ENCODE measurements at places on chromosomes 7 and 10.

DNA sequence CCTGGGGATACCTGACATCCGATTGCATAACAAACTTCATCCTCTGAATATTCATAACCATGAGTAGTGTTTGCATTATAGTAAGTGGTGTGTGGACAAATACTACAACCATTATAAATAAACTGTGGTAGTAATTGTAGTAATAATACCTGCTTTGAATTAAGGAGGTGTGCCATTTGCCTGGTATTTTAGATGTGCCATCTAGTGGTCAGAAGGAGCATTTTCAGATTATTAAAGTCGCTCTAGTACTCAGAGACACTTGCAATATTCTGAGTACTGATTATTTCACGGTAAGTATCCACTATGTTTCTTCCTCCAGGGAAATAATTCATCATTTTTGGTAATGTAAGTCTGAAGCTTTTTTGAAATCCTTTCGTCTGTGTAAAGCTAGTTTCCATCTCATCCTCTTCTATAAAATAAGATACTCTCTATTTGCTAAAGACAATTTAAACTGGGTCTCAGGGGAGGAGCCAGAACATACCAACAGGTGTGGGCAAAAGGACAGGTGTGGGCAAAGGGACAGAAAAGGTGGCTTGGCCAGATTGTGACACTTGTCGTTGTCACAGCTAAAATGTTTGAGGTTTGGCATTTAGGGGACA lies 115.3 kb upstream of the WDR11 start:
- DNase-seq: no peak

- no peak for DNase-seq
These were observed 17.7 kb downstream of the CCL24 start for GRCh38 chr7:75795831-75796285.

DNA sequence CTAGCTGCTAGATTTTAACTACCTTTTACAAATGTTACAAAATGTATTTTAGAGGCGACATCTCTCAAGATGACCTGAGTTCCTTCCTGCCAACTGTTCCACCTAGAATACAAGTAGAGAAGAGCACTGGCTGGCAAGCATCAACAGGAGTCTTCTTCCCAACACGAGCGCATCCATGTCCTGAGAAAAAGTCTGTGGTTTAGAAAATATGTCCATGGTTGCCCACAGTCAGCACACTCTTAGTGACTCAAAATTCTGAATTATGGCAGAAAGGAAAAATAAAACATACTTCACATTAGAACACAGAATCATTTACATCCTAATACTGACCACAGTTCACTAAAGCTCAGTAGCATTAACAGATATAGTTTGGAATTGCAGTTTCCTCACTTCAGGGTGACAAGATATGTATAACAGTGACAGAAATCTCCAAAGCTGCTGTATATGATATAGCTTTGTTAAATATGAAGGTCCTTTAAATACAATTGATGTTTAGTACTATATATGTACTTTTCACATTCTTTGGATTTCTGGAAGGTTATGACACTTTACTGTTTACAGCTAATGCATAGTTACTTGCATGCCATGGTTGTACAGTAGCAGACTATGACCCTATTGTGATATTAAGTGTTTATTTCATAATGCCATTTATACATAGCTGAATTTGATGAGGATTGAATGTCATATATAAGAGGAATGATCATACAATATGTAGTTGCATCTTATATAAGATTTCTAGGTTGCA lies 327.1 kb downstream of the GFRA1 start:
- DNase-seq: no peak

- no peak for DNase-seq
These were observed 254.1 kb downstream of the ZMYND11 start for GRCh38 chr10:389261-389790.

DNA sequence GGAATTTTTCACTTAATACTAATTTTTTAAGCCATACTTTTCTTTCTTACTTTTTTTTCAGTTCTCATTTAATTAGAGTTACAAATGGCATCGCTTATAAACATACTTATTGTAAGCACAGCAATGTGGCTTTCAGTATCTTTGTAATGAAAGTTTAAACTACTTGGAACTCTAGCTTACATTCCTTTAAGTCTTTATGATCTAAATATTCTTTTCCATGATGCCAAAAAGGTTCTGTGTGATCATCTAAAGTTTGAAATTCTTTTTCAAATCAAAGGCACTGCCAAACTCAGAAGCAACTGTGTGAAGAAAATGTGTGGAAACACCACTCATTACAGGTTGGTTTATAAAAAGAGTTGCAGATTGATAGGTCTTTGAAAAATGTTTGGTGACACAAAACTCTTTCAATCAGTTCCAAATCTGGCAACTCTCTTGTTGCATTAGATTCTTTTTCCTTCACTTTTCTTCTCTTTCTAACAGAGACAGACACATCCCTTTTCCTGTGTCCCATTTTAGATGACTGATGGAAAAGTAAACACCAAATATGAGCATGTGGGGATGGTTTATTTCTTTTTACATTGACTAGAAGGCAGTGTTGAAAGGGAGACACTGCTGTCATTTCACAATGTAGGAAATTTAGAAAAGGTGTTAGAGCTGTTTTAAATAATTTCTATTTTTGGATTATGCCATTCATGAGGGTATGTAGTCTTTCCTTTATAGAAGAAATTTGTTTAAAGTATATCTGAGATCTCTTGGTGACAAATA lies 392.3 kb downstream of the SUGCT start:
- DNase-seq: no peak

DNA sequence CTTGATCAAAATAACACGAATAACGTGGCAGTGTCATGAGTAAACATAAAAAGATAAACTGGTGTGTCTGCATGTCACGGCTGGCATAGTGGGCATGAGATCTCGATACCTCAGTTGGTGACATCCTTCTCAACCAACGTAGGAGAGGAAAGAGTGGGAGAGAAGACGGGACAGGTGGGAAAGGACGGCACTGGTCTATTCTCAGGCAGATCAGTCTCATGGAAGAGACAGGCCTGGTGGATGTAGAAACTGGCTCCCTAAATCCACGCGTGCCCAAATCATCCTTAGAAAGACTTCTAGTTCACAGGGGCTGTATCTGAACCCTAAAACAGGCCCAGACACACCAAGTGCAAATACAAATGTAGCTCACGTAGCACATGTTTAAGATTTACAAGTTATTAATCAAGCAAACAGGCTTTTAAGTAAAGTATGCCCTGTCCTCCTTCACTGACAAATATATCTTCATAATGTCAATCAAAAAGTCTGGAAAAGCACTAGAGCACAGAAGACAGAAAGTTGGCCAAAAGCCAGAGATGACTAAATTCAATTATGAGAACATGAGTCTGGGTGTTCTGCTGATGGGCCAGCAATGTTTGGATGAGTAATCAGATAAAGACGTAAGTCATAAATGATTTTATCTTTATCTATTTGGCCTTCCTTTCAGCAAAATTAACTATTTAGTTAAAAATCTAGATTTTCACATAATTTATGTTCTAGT lies 56.3 kb downstream of the SFMBT2 start:
- no peak for DNase-seq

GRCh38 chr10:1968257-1969033 lies 231.1 kb upstream of the ADARB2 start:
- no peak for DNase-seq

DNA sequence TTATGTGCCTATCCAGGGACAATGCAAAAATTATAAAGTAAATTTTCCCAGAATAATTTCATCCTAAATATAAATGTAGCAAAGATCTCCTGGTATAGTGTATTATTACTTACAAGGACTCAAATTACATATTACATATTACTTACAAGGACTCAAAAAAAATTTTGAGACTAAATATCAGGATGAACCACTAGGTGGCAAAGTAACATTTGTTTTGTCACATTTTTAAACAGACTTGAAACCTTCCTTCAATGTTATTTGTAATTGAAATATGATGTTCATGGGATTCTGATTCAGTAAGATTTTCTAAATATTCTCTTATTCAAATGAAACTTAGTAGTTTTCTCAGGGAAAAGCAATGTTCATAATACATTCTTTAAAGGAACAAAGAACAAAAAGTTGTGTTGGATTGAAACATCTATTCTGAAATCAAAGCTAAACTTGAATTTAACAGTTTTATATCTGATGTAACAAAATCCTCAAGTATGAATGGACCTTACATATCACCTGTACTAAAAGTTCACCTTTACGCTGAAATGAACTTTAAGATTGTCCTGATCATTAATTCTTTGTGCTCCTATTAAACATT lies 74.3 kb upstream of the GNAI1 start:
- DNase-seq: no peak

GRCh38 chr10:101444058-101444898 lies 90.3 kb downstream of the BTRC start:
- DNase-seq: no peak

All from activated CD8-positive, alpha-beta memory T cell treated with anti-CD3 and anti-CD28 coated beads for 24 hours (primary cell).